ENCODE measurements at places on chromosomes 3 and 15. TPM values are rescaled to one million over a fixed set of nuclear protein-coding genes. Genes with fewer than 3 reads are reported as not detected.

GP5 gene
- 0.02 TPM for polyA plus RNA-seq

ISLR gene
- polyA plus RNA-seq, result not detected

PRSS50 gene
- not detected for polyA plus RNA-seq

CCRL2 gene
- 0.09 TPM for polyA plus RNA-seq

RPN1 gene
- 350 TPM for polyA plus RNA-seq

NIT2 gene
- polyA plus RNA-seq, result 98.6 TPM

GCNT3 gene
- 0.26 TPM for polyA plus RNA-seq

CASR gene
- polyA plus RNA-seq, result not detected

DNAH1 gene
- 0.70 TPM for polyA plus RNA-seq

GOLGA6D gene
- not detected for polyA plus RNA-seq

STAB1 gene
- not detected for polyA plus RNA-seq

FGF7 gene
- not detected for polyA plus RNA-seq

HEXA gene
- 50.7 TPM for polyA plus RNA-seq

GOLGA6L22 gene
- polyA plus RNA-seq, result not detected

CEMIP gene
- polyA plus RNA-seq, result 2.2 TPM

POC1A gene
- 7.2 TPM for polyA plus RNA-seq

RGMA gene
- 0.18 TPM for polyA plus RNA-seq

ASB14 gene
- polyA plus RNA-seq, result not detected

TUSC7 gene
- not detected for polyA plus RNA-seq

IL5RA gene
- polyA plus RNA-seq, result not detected

CHRM5 gene
- not detected for polyA plus RNA-seq
